DND-41 (cell line): ENCODE measurements at places on chromosomes 7 and 10.

DNA sequence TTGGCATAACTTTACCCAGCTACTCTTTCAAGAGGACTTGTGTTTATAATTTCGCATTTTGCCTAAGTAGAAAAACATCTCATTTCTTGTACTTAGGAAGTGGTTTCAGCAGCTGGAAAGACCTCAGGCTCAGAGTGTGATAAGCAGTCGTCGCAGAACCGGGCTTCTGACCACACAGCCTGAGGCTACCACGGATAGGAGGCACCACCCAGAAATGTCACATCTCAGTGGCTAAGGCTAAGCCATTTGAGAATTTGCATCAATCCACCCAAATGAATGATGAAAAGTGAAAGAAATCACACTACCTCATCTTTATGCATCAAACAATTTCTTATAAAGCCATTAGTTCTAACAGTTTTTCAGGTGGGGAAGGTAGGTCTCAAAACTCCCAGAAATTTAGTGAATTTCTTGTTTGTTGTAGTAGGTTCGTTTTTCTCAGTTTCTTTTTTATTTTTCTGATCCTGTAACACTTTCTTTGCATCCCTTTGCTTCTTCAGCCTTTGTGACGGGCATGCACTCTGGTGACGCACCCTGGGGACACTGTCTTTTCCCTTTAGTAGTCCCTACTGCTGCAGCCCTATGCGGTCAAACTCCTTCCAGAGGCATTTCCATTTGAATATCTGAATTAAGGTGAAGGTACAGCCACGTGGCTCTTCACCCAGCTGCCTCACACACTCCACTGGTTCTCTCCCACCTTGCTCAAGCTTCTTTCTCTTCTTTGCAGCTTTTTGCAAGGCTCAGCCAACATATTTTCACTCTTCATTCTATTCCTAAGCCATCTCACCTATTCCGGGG, 68.5 kb downstream of the MAP3K8 start:
- peak; percentile 75 for DNase-seq

GRCh38 chr7:12913002-12913401, 225.6 kb downstream of the ARL4A start:
- DNase-seq: no peak

DNA sequence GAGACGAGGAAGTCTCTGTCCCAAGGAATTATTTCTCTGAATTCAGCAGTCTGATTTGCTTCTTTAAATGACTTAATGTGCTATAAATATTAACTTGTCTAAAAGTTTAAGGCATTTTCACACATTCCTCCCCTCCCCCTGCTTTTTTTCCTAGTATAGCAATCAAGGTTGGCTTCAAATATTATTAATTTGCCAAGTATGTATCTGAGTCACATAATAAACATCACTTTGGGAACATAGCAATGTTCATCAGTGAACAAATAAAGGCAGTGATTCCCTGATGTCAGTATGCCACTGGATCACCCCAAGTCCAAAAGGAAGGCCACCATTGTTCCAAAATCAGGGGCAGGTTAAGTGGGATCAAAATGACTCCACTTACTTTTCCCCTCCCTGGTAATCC, 40.5 kb downstream of the PDE6C start:
- DNase-seq: no peak

DNA sequence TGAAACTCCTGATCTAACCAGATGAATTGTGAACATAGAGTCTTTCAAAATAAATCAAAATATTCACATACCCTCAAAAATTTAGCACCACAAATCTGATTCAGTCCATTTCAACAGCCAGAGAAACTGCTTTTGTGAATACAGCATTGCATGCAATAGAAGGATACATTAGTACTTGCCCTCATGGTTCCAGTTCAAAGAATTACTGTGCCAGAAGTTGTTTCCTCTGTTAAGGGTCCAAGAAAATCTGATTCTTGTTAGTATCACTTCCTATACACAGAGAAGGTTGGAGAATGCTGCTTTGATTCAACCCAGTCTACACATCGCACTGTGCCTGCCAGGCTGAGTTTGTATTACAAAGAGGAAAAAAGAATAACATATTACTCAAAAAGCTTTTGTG, 115.6 kb downstream of the TFEC start:
- DNase-seq: no peak

DNA sequence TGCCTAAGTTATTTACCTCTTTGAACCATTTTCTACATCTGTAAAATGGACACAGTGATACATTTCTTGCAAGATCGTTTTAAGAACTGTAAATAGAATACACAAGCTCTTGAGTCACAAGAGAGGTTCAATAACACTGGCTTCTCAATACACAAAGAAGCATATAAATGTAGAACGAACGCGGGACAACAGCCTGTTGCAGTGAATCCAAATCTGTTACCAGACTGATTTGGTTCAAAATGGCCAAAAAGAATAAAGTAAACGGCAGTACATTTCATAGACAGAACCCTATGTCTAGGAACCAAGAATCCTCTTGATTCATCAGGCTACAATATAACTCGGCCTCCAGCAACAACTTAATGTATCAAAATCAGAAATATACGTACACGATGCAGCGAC, 701 bp downstream of the MTPAP start:
- no peak for DNase-seq

- DNase-seq: no peak
Measured at GRCh38 chr10:96860631-96861277, 28.7 kb downstream of the LCOR start.

- no peak for DNase-seq
Measured at GRCh38 chr7:100565133-100565571, 8.5 kb downstream of the SAP25 start.

DNA sequence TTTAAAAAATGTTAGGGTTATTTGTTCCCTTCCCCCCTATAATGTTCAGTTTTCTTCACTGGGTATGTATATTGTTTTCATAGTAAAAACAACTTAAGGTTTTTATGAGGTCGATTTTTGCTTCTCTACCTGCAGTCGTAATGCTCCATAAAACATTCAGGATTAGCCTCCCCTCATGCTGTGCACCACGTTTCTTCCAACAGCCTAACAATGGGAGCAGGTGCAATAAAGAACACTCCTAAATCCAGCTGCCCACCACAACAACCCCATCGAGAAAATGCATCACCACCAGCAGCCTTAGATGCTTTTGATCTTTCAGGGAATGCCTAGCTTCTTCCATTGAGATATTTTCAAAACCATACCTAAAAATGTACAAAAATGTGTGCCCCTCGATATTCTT, 111.1 kb downstream of the ADAM12 start:
- DNase-seq: no peak

DNA sequence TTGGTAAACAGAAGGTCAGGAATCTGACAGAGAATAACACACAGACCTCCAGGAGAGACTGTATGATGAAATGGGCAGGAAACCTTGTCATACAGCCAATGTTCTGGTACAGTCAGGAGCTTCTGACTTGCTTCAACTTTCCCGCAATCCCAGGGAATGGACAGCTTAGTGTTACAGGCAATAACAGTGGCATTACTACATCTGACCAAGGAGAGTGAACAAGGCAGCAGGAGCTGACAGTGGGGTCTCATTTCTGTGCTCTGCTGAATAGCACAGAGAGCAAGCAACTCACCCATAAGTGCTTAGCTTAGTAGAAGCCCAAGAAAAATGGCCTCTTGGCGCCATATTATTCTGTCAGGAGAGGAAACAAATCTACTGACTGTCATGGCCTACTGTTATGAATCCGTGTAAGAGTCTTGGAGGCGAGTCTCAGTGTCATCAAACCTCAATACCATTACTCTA, 186.2 kb upstream of the MTPN start:
- DNase-seq: no peak

DNA sequence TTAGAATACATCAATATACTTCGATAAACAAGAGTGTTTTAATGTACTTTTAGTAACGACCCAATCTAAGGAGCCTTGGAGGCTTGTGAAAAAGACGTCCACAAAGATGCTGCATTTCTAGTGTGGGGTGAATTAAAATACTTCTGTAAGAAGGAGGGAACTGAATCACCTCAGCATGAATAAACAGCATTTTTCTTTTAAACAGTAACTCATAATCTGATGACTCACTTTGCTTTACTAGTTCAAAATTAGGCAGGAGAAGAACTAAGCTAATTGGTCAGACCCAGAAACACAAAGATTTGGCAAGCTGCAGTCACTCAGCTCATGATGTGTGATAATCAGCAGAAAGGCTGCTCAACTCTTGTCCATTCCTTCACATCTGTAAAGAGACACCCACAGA, 24.2 kb downstream of the NCOA4 start:
- DNase-seq: no peak

- DNase-seq: no peak
Measured at GRCh38 chr10:125067764-125068163, 92.6 kb downstream of the CTBP2 start.

DNA sequence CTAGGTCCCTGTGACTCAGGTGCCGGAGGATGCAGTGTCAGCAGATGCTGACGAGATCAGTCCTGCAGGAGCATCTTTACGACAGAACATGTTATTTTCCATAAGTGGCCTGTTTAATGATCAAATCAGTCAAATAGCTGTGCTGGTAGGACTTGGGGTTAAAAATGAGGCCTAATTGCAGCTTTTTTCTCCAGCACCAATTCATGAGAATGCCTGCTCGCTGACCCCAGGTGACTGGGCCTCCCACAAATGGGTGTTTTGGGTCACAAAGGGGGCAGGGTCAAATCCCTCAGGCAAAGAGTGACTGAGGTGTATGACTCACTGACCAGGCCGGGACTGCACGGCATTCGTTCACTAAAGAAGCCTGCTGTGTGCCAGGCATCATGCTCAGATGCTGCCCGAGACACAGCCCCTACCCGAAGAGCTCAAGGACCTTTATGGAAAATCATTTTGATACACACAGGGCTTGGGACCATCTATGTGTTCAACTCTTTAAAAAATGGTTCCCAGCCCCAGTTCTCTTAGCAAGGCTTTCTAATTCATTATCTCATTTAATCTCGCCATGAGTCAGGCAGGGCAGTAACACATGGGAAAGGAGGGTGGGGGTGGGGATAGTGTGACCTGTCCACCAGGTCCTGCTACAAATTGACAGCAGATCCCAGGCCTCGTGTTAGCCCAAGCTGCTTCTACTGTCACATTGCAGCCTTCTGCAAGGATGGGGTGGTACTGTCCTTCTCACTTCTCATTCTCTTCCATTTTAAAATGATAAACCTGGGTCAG, 21.1 kb downstream of the ZNF775 start:
- DNase-seq: no peak

GRCh38 chr10:20486791-20487190, 410.3 kb downstream of the NEBL start:
- DNase-seq: no peak

DNA sequence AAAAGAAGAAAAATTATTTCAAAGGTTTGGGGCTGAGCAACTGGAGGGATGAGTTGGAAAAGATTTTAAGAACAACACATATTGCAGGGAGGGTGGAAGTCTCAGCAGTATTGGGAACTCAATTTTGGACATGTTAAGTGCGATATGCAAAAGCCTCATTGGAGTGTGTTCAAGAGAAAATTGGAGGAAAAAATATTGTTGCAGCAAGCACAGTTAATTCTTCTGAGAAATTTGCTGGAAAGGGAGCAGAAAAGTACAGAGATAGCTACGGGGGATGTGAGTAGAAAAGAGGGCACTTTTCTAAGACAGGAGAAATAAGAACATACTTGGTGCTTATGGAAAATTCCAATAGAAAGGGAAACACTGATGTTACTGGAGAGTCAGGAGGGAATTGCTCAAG, 59.8 kb upstream of the MAGI2 start:
- DNase-seq: no peak

DNA sequence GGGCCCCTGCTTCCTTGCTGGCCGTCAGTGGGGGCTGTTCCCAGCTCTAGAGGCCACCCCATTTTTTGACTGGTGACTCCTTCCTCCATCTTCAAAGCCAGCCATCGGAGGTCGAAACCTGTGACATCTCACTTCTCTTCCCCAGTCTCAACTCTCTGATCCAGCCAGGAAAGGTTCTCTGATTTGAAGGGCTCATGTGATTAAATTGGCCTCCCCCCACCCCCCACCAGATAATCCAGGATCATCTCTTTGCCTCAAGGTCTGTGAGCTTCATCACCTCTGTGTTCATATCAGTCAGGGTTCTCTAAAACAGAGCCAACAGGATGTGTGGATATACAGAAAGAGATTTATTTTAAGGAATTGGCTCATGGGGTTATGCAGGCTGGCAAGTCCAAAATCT, 5.6 kb upstream of the RAMP3 start:
- no peak for DNase-seq

DNA sequence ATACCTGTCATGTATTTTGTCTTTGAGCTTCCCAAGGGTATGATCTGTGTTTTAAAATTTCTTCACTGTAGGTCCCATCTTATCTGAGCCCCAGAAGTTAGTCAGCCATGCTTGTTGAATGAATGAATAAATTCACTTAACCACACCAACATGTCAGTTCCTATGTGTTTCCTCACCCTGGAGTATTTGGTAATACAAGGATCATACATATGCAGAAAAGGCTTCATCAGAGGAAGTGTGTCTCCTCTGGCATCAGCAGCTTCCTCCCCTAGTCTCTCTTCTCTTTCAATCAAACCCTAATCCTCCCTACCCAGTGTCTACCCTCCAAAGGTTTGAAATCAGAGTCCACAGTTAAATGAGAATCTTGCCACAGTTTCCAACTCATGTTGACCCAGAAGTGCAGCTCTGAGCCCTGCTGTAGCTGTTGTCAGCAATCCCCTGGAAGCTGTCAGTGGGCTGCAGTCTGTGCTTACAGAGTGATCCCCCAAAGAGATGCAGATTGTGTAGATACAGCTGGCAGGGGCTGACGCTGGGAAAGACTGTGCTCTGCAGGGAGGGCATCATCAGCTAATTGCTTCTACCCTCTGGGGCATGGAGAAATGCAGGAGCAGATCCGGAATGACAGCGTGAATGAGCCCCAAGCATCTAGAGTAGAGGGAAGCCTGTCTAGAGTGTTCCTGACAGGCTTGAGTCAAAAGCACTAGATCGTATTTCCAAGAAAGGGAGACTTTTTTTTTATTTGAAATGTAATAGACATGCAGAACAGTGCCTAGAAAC, 105.0 kb upstream of the WDR11 start:
- DNase-seq: no peak

DNA sequence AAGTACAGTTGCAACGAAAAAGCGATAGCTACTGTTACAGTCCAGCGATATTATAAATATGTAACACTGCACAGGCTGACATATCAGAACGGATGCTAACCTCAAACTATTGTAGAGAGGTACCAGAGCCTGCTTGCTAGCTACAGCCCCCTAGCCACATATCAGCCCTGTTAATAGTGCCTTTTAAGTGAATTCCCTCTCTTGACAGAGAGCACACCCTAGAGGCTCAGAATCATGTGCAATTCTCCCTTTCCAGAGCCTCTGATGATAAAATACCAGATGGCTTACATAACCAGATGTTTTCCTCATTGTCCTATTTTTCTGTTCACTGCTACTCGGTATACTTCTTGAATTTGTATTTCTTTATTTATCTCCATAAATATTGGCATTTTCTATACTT, 960.7 kb upstream of the CELF2 start:
- no peak for DNase-seq

- no peak for DNase-seq
Measured at GRCh38 chr10:70652761-70653657, 19.3 kb upstream of the ADAMTS14 start.

DNA sequence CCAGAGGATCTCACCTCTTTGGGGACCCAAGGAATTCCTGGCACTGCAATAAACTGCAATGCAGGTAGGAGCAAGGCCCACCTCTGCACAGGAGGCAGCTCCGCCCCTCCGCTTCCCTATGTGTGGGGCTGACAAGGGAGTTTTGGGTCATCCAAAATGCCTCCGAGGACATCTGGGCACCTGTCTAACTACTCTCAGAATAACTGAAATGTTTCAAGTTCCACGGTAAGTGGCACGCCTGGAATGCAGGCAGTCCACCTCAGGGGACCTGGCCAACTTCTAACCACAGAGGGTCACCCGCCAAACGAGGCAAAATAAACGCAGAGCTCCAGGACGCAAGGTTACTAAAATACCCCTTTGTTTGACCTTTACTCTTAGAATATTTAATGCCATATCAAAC, 102.5 kb downstream of the FGFR2 start:
- no peak for DNase-seq
